ENCODE measurements at places on chromosomes 16 and 17.

DNA sequence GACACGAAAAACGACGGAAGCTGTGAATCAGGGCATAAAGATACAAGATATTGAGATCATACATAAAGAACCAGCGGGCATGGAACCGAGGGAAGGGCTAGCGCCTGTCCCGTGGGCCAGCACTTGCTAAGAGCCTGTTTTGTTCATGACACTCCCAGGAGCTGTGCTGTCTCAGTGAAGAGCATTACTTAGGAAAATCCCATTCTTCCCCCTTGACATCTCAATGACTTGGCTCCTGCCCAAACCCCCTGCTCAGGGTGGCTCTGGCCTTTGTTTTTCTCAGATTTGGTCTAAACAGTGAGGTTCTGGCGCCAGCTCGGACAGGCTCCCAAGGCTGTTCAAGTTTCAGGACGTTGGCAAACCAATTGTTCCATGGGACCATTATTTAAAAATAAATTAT lies 79.1 kb upstream of the SEC14L1 start:
- no peak for DNase-seq

- DNase-seq = no peak
These were observed 64.6 kb downstream of the FTO start for GRCh38 chr16:53768593-53768992.

- DNase-seq = no peak
These were observed 1.7 kb downstream of the MAP2K3 start for GRCh38 chr17:21286066-21286770.

DNA sequence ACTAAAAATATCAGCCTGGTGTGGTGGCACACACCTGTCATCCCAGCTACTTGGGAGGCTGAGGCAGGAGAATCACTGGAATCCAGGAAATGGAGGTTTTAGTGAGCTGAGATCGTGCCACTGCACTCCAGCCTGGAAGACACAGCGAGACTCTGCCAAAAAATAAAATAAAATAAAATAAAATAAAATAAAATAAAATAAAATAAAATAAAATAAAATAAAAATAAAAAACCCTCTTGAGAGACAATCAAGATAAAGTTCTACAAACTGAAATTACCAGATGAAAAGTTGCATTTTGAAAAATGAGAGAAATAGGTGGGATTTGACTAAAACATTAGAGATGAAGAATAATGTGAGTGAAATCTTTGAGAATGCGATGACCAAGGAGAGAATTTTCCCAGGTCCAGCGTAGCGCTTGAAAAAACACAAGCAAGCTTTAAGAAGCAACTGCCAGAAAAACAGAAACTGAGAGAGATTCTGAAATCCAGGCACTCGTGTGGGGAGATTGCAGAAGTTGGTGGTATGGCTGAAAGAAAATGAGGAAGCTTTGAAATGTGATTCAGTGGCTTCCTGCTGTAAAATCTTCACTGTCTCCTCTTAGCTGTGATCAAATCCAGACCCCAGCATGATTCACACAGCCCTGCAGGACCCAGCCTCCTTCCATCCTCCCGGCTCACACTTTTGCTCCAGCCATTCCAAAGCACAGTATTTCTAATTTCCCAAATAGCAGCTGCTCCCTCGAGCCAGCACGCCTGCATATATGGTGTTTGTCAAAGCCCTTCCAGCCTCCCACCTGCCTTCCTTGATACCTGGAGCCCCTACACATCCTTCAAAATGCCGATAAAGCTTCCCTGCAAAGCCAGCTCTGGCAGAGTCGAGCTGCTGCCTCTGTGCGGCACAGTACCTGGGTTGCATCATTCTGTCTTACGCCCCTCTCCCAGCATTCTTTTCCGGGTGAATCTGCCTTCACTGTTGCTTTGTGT lies 8.2 kb upstream of the CD300E start:
- DNase-seq = no peak

GRCh38 chr17:80527016-80527645 lies 17.5 kb upstream of the RPTOR start:
- DNase-seq = no peak

- no peak for DNase-seq
These were observed 4.2 kb upstream of the MAP3K14 start for GRCh38 chr17:45320931-45321461.

DNA sequence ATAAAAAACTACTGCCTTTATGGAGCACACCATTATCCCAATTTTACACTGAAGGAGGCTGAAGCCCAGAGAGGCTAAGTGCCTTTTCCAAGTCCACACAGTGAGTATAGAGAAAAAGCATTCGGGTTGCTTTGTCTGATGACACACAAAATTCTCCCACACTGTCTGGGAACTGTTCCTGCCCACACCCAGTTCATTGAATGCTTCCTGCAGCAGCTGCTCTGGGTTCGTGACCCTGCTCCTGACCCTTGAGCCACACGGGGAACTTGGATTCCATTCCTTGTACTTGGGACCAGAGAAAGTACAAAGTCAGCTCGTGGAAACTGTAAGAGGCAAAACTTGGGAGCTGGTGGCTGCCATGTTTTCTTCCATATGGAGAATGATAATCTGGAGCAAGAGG lies 57.9 kb downstream of the AKAP1 start:
- no peak for DNase-seq

DNA sequence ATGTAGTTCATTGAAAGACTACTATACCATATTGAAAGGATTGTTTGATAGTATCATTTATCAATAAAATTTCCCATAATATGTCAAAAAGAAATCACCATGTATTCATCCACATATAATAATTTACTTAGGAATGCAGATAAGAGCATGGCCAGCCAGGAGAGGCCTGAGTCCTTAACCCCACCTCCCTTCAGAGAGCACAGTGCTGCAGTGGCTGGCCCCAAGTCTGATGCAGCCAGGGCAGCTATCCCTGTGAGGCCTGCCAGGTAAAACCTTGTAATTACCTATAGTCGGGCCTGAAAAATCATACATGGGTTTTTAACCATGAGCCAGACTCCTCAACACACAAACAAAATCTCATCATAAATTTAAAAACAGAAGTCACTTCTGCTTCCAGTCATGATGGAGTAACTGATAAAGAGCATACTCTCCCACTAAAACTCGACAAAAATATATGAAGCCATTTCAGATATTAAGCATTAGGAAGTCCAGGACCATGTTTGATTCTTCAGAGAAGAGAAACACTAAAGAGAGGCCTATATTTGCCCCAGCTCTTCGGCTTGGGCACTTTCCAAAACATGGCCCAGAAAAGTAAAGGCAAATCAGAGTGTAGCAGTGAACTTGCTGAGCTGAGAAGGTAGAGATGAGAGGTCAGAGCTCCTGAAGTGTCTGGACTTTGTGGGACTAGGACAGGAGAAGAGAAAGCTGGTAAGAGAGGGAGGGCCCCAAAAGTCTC lies 40.9 kb upstream of the CCNF start:
- DNase-seq = no peak

GRCh38 chr17:57915544-57915943 lies 39.7 kb downstream of the CUEDC1 start:
- no peak for DNase-seq

GRCh38 chr16:78251115-78251514 lies 151.7 kb downstream of the WWOX start:
- no peak for DNase-seq

- DNase-seq = no peak
These were observed 1.6 kb upstream of the GAST start for GRCh38 chr17:41710472-41711090.

DNA sequence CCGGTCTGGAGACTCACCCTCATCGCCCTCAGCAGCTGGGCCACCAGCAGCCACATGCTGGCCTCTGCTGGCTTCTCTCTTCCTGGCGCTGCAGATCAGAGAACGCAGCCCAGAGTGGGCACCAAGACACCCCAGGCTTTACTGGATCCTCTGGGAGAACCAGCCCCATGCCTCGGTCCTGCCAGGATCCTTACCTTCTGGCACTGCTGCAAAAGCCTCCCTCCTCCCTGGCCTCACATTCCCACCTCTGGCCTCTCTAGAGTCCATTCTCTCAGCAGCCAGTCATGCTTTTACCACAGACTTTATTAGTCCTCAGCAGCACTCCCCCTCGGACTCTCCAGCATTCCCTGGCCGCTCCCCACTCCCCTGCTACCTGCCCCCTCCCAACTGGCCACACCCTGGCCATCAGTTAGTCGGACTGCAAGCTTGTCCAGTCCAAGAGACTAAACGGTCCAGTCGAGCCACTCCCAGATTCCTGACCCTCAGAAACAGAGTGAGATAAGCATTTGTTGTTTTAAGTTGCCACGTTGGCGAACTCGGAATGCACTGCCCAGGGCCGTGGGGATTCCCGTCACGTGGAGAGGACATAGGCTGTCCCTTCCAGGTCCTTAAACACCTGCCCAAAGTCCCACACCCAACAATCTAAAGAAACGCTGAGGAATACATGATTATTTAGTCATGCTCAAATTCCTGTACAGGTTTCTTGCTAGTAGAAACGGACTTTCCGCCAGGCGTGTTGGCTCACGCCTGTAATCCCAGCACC lies 5.9 kb upstream of the SPG7 start:
- no peak for DNase-seq
